Vagina (tissue), 2 donors: ENCODE measurements at places on chromosomes 2 and 18.

DNA sequence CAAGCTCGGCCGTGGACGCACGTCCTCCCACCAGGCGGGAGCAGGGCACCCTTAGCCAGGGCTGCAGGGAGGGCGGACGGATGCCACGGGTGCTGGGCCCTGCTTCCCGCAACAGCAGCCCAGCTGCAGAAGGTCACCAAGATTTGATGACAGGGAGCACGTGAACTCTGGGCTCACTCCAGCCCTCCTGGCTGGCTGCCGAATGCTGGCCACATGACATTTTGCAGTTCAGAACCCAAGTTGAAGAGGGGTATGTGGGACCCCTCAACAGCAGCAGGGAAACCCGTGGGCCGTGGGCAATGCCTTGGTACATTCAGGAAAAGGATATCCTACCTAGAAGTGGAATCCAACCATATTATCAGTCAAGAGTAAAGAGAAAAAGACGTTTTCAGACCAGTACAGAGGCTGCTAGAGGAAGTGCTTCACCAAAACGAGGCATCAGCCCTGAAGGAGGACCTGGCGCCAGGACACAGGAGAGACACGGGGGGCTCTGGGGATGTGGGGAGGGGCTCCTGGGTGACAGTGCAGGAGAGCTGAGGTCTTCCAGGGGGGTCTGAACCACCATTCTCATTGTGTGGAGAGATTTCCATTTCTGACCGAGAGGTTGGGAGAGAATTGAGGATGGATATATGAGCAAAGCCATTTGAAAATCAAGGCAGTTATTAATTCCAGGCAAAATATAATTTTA lies 107.4 kb upstream of the CTDP1 start:
- DNase-seq: no peak
- H3K4me3 ChIP-seq: no peak overlapping the region
- peaks cover 30% of the 10 kb centered on the region for H3K4me1 ChIP-seq
- H3K27me3 ChIP-seq: no peaks in the 10 kb centered on the region
- no peaks in the 10 kb centered on the region for H3K36me3 ChIP-seq
- H3K27ac ChIP-seq: no peak overlapping the region

DNA sequence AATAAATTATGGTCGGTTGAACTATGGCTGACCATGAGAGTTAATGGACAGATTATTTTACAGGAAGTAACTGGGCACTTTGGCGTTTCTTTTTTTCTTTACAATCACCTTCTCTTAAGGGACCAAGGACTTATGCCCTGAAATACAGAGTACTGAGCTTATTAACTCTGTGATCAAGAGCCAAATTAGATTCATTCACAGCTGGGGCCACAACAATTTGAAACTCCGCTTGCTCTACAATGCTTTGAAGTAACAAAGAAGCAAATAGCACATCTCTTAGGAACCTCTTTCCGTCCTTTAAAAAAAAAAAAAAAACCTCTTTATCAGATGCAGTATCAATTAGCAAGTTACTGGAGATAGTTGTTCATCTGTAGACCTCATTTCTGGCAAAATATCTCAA lies 112.0 kb downstream of the LYPD6 start:
- H3K36me3 ChIP-seq: no peaks in the 10 kb centered on the region
- no peaks in the 10 kb centered on the region for H3K27me3 ChIP-seq
- H3K4me3 ChIP-seq: no peak overlapping the region
- H3K4me1 ChIP-seq: no peaks in the 10 kb centered on the region
- no peak for DNase-seq

DNA sequence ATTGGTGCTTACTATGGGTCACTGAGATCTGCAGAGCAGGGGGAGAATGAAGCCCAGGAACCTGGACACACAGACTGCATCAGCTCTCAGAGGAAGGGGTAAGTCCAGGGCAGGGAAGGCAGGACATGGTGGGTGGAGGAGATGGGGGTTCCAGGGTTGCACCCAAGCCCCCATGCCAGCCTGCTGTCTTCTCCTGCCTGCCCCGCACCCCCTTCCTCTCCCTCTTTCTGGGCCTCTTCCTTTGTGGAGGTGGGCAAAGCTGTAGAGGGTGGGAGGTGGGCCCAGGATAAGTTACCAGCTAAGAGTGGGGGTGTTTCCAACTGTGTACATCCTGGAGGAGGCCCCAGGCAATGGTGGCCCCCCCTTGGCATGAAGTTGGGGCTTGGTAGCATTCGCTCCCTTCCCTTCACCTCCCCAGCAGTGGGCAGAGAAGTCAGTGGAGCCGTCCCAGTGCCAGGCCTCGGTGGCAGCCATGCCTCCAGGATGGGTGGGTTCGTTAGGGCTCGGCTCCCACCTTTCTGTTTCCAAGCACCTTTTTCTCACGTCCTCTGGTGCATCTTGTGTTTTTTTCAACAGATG lies 132.2 kb downstream of the CLIP4 start:
- DNase-seq: no peak
- peaks cover 4% of the 10 kb centered on the region for H3K4me1 ChIP-seq
- H3K4me3 ChIP-seq: no peak overlapping the region

GRCh38 chr2:182883451-182883850 lies 17.0 kb upstream of the FRZB start:
- H3K36me3 ChIP-seq: no peaks in the 10 kb centered on the region
- no peak overlapping the region for H3K27ac ChIP-seq
- no peak overlapping the region for H3K4me3 ChIP-seq
- no peaks in the 10 kb centered on the region for H3K27me3 ChIP-seq

DNA sequence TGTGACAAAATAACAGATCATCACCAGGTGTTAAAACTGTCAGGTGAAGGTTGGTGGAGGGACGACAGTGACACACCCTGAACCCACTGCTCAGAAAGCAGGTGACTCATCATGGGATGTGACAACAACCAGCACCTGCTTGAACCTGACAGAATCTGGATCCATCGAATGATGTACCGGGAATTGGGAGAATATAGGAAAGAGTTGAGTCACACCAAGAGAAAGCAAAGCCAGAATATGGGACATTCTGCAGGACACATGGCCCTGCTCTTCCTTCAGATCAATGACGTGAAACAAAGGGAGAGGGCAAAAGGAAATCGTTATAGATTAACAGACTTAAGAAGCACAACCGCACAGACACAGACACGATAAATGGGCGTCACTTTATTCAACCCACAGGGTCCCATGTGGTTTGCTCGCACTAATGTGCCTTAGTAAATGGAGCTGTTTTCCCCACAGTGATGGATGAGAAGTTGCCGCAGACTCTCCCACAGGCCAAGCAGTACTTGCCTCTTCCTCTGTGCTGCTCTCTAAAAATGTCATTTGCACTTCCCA lies 100.1 kb downstream of the CRACDL start:
- no peak overlapping the region for H3K4me3 ChIP-seq
- H3K27ac ChIP-seq: no peak overlapping the region
- no peaks in the 10 kb centered on the region for H3K27me3 ChIP-seq

DNA sequence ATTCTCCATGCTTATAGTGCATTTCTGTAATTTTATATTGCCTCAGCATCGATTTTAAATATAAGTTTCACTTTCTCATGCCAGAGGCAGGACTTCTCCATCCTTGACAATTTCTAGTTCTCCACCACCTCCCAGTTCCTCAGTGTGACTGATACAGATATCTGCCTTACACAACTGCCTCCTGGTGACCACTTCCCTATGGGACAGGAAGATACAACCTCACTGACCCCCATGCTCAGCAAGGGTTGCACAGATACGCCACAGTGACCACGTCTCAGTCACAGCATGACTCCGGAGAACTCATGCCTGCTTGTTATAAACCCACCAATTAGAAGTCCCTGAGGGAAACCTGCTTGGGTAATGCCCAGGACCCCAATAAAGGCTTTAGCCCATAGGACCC lies 284.0 kb upstream of the MC4R start:
- H3K4me3 ChIP-seq: no peak overlapping the region
- no peaks in the 10 kb centered on the region for H3K4me1 ChIP-seq
- H3K27ac ChIP-seq: no peak overlapping the region
- DNase-seq: no peak
- no peaks in the 10 kb centered on the region for H3K27me3 ChIP-seq

DNA sequence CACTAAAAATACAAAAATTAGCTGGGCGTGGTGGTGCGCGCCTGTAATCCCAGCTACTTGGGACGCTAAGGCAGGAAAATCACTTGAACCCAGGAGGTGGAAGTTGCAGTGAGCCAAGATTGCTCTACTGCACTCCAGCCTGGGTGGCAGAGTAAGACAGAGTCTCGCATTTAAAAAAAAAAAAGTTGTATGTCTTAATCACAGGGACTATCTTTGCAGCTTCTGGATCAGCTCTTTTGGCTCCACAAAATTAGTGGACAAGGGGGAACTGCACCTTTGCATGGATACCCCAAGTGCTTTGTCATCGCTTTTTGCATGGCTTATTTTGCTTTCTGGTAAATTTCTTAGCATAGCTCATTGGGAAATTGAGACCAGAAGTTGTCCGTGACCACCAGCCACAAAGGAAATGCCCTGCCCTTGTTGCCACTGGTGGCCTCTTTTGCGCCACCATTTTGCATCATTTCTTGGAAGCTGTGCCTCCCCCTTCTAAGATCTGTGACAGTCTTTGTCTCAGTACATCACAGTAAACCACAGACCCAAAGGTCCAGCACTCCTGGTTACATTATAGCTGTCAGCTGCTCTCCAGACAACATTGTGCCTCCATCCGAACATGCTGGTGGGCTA lies 43.9 kb upstream of the PCBP1 start:
- H3K27me3 ChIP-seq: no peaks in the 10 kb centered on the region
- H3K4me1 ChIP-seq: no peaks in the 10 kb centered on the region
- no peak overlapping the region for H3K4me3 ChIP-seq
- H3K27ac ChIP-seq: no peak overlapping the region

GRCh38 chr2:75592030-75592429 lies 31.3 kb upstream of the EVA1A start:
- H3K27me3 ChIP-seq: no peaks in the 10 kb centered on the region
- H3K27ac ChIP-seq: no peak overlapping the region
- H3K4me3 ChIP-seq: no peak overlapping the region
- H3K4me1 ChIP-seq: no peaks in the 10 kb centered on the region

GRCh38 chr2:237025090-237025865 lies 60.4 kb upstream of the COPS8 start:
- no peak for DNase-seq
- no peaks in the 10 kb centered on the region for H3K36me3 ChIP-seq
- no peaks in the 10 kb centered on the region for H3K27me3 ChIP-seq
- H3K4me3 ChIP-seq: no peak overlapping the region

DNA sequence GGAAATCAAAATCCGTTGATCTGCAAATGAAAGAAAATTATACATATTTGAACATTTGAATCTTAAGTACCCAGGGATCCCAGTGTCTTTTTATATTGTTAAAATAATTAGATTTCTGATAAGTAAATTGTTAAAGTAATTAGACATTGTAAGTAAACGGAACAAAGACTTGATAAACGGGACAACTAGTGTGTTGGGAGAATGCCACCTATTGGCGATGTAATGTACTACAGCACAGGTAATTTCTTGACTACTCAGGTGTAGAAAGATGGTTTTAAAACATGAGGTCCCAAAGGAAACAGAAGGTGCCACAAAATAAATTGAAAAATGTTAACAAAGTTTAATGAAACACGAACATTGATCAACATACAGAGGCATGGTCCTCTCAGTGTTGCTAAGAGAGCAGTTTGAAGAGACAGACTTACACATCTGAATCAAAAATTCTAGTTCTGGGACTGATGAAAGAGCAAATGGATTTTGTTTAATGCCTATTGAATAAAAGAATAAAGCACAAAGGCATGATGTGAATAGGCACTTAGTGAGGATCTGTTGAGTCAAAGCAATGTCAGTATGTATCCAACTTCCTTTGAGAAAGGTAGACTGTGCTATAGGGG lies 103.4 kb upstream of the RASGRP3 start:
- H3K36me3 ChIP-seq: no peaks in the 10 kb centered on the region
- H3K27me3 ChIP-seq: no peaks in the 10 kb centered on the region
- H3K4me3 ChIP-seq: no peak overlapping the region
- no peak for DNase-seq

- H3K27me3 ChIP-seq: no peaks in the 10 kb centered on the region
- no peak overlapping the region for H3K4me3 ChIP-seq
- peaks cover 62% of the 10 kb centered on the region for H3K4me1 ChIP-seq
- no peaks in the 10 kb centered on the region for H3K36me3 ChIP-seq
- DNase-seq: no peak
These were observed 110.7 kb downstream of the SH3RF3 start for GRCh38 chr2:109239720-109240119.

DNA sequence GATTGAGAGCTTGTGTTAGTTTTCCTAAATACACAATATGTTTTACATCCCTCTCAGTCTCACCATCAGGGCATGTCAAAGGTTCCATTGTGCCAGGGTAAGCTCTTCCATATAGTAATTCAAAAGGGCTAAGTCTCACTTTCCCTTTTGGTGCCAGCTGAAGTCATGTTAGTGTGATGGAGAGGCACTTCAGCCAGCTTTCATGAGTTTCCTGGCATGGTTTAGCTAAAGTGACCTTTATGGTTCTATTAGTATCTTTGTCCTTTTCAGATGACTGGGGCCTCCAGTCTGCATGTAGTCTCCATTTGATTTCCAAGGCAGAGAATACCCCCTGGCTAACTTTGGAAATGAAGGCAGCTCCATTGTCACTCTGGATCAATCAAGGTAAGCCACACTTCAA lies 27.2 kb downstream of the NAT8 start:
- no peaks in the 10 kb centered on the region for H3K27me3 ChIP-seq
- no peaks in the 10 kb centered on the region for H3K36me3 ChIP-seq
- no peak for DNase-seq
- no peak overlapping the region for H3K4me3 ChIP-seq
- H3K27ac ChIP-seq: no peak overlapping the region

DNA sequence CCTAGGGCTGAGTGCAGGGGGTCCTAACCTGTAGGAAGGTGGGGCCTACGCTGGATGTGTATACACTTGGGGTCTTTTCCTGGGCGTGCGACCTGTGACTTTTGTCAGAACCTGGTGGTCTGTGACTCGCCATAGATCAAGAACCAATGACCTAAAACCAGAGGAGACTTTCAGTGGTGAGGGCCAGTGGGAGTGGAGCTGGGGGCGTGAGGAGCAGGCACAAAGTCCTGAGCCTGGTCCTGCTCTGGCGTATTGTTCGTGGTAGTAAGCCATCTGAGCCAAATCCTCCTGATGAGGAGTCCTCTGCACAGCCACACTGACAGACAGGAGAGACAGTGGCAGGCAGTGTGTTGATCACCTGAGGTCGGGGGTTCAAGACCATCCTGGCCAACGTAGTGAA lies 8.9 kb downstream of the INPP4A start:
- DNase-seq: no peak
- H3K36me3 ChIP-seq: no peaks in the 10 kb centered on the region
- peaks cover 48% of the 10 kb centered on the region for H3K4me1 ChIP-seq
- H3K27me3 ChIP-seq: no peaks in the 10 kb centered on the region

DNA sequence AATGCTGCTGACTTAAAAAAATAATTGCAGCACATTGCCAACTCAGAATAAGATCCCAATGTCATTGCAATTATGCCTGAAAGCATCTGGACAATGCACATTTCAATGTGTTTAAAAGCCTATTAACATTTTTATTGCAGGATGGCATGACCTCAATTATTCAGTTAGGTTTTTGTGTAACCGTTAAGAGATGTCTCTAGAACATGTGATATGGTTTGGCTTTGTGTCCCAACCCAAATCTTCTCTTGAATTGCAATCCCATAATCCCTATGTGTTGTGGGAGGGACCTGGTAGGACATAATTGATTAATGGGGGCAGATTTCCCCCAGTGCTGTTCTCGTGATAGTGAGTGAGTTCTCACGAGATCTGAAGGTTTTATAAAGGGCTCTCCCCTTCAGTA lies 43.2 kb upstream of the ZC3H15 start:
- H3K27ac ChIP-seq: no peak overlapping the region
- no peak overlapping the region for H3K4me3 ChIP-seq
- no peaks in the 10 kb centered on the region for H3K27me3 ChIP-seq
- no peak for DNase-seq

GRCh38 chr2:102206666-102207341 lies 20.0 kb downstream of the IL1RL2 start:
- no peaks in the 10 kb centered on the region for H3K36me3 ChIP-seq
- no peak for DNase-seq
- H3K4me3 ChIP-seq: no peak overlapping the region
- H3K4me1 ChIP-seq: no peaks in the 10 kb centered on the region
- no peak overlapping the region for H3K27ac ChIP-seq
